ENCODE measurements at places on chromosomes 3 and 15.

GRCh38 chr3:179174316-179174715, 26.2 kb downstream of the PIK3CA start:
- DNase-seq: no peak

DNA sequence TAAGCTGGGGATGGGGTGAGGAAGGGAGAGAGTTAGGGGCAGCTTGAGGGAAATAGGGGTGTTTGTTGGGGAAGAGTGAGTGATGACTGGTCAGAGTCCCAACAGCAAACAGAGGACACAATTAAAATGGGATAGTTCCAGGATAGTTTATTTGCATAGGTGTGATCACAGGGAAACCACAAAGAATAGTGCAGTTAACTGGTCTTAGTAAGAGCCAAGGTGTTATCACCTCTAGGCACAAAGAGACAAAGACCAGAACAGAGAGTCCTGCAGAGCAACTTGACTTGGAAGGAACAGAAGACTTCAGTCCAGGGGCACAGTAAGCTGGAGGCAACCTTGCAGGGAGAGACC, 42.1 kb upstream of the DLG1 start:
- no peak for DNase-seq

- DNase-seq: no peak
Measured at GRCh38 chr15:64284042-64284441, 71.9 kb downstream of the CSNK1G1 start.

DNA sequence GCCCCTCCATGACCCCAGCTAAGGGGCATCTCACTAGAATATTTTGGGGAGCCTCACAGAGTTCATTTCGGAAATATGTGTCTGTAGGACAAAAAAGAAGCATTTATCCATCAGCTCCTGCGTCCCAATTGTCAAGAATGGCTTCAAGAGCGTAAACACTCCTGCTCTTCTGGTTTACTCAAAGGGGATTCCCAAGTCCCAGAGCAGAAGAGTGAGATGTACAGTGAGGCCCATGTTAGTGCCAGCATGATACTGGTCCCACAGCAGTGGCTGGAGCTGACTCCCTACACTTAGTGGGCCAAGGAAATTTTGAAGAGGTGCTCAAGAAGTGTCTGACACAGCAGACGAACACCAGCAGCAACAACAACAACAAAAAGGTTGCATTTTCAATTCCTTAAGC, 34.9 kb upstream of the ARL8B start:
- DNase-seq: no peak

GRCh38 chr3:38205472-38205805, 40.1 kb downstream of the OXSR1 start:
- no peak for DNase-seq

- no peak for DNase-seq
Measured at GRCh38 chr15:79640206-79640605, 208.1 kb downstream of the MINAR1 start.

DNA sequence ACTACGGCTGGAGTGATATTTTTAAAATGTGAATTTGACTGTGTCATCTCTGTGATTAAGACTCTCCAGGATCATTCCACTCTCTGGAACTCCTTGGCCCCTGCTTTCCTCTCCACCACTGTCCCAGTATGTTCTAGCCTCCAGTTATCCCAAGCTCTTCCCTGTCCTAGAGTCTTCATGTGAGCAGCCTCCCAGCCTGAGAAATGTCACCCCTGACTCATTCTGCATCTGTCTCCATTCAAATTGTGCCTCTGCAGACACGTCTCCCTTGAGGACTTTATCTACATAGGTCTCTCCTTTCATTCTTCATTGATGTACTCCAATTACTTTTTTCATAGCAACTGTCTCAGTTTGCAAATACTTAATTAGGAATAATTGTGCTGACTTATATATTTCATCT, 317.7 kb upstream of the ADAMTS9 start:
- DNase-seq: no peak

- DNase-seq: no peak
Measured at GRCh38 chr3:16533928-16534574, 20.6 kb upstream of the RFTN1 start.

DNA sequence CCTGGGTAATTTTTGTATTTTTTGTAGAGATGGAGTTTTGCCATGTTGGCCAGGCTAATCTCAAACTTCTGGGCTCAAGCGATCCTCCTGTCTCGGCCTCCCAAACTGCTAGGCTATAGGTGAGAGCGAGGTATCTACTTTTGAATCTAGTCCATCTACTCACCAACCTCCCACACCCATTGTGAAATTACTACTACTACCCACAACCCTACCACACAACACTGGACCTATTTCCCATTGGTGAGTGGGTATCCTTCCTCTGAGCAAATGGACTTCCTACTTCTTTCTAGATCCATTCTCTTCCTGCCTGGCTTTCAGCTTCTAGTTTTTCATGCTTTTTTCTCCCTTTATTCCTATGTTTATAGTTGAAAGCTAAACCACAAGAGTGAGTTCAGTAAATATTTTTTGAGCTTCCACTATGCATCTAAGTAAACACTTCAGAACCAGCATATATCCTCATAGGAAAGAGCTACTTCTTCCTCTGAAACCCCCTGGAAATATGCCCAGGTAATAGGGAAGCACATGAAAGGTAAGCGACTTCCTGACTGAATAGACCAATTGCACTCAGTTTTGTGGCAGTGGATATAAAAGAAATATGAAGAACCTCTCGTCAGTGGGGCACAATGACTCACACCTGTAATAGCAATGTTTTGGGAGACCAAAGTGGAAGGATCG, 39.1 kb downstream of the MYO1E start:
- DNase-seq: no peak

- no peak for DNase-seq
Measured at GRCh38 chr15:91099995-91100813, at the start of gene SV2B. TSS of gene SV2B (plus strand) at chr15:91100257. CDS start at chr15:91226264, 126,007 bp downstream.

DNA sequence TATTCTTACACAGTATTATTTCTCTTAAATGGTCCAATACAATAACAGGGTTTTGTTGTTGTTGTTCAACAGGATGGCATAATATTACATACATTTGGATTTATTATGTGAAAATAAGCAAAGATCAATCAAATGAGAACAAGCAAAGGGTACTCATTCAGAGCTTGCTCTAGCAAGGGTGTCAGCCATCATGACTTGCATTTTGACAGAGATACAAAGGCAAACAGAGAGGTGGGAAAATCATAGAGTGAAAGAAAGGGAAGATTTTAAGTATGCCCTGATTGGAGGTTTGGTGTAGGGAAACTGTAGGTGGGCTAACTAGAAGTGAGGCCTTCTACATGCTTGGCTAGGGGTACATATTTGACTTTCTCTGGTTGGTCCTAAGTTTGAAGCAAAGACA, 109.1 kb upstream of the BCHE start:
- no peak for DNase-seq

- no peak for DNase-seq
Measured at GRCh38 chr3:50444213-50444612, 59.2 kb downstream of the CACNA2D2 start.

GRCh38 chr3:77373619-77374018, 333.7 kb downstream of the ROBO2 start:
- no peak for DNase-seq

All from activated naive CD4-positive, alpha-beta T cell (primary cell).